ENCODE measurements at places on chromosomes 7 and 10.

DNA sequence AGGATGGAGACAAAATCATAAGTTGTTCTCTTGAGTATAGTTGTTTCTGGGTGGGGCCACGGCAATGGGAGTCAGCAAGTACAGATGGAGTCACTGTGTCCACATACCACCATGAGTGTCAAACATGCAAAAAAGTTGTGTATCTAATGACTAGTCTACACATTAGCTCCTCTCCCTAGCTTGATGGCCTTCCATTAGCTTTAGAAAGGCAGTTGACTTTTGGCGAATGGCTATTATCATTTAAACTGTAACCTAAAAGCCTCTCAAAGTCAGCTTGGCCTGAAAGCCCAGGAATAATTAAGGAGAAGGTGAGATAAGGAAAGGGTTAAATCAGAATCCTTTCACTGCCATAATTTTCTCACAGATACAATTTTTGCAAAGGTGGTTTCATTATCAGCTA is 95.5 kb upstream of the MEOX2 start:
- no peak for DNase-seq

DNA sequence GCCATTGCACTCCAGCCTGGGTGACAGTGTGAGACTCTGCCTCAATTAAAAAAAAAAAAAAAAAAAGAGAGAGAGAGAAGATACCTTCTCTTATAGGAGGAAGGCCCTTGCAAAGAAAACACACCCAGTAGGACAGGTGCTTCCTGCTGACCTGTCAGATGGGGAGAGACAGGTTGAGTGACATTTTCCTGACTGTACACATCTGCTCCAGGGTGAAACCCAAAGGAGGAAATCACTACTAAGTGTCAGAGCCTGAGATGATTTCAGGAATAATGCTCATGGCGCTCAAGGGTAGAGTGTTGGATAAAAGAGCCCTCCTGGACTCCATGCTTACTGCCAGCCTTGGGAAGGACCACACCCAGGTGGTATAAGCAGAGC is 1.7 kb upstream of the STN1 start:
- DNase-seq = no peak

DNA sequence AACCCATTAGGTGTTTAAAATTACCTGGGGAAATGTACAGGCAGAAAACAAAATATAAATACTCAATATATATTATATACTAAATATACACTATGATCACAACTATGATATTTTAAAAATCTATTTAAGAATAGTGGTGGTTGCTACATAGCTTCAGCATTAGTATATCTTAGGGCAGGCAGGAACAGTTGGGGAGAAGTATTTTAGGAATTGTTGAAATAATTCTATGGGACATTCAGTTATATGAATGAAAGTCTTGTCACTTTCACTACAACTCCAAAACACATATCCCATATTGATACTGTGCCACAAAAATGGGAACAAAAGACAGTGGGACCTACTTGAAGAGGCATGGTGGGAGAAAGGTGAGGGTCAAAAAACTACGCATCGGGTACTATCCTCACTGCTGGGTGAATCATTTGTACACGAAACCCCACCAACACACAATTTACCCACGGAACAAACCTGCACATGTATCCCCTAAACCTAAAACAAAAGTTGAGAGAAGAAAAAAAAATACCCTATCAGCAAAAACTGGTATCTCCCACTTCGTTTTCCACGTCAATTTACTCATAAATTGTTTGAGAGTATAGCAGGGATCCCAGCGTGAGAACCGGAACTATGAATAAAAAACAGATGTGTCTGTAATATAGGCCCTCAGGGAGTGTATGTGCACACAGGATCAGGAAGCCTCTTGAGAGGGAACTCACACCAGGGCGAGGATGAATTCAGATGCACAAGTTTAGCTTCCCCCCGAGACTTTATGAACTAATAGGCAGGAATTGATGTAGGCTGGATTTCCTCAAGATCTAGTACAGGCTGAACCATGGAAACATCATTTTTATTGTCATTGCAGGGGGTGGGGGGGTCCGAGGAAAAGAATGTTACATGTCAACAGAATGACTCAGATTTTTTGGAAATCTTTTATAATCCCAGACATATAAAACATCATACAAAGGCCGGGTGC is 16.2 kb downstream of the SLC16A12 start:
- DNase-seq = no peak

GRCh38 chr10:25492040-25492439 is 317.2 kb downstream of the GPR158 start:
- no peak for DNase-seq

DNA sequence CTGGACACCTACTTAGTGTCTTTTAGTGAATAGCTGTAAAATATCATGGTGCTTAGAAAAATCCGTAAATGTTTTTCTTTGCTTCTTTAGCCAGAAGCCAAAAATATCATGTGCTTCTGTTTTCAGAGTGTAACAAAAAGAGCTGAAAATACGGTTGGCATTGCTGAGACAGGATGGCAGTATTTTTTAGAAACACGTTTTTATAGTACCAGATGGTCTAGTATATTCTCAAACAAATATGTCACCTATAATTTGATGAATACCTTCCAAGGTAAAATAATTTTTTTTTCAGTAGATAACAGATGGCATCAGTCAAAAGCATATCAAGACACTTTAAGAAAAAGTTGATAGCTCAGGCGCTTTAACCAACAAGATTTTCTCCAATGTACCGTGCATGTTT is 326.6 kb downstream of the PHF14 start:
- DNase-seq = no peak

DNA sequence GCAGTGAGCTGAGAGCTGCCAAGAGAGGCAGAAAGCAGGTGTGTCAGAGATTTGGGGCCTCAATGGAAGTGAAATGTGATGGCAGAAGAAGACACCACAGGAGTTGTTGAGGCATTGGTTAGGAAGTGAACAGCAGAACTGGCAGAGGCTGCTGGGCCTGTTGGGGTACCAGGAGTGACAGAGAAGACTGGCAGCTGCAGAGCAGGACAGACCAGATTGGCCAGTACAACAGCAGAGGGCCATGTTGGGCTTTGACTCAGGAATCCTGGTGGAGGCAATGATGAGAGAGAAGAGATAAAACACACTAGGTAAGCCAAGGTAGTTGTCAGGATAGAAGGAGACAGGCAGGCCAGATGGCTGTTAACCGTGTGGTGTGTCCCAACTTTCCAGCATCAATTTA is 19.9 kb upstream of the HERPUD2 start:
- no peak for DNase-seq

DNA sequence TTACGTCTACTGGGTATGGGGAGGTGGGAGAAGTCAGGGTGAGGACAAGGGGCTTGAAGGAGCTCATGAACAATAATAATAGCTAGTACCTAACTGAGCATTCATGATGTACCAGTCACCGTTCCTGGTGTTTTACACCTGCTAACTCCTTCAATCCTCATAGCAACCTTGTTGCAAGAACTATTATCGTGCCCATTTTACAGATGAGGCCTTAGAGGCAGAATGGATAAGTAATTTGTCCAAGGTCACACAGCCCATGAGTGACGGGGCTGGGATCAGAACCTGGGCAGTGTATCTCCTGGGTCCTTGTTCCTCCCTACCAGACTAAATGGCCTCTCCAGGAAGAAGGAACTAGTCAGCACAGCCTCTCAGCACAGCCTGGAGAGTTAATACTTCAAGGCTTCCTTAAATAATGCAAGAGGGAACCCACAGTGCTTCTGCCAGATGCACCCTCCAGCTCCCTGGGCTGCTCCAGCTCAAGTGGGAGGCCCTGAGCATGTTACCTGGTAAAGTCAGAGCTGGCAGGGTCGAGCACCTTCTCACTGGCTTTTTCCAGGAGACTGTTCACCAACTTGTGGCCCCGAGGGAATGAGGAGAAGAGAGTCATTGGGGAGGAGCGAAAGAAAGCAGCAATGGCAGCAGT is 28.8 kb downstream of the RRP12 start:
- DNase-seq = no peak

DNA sequence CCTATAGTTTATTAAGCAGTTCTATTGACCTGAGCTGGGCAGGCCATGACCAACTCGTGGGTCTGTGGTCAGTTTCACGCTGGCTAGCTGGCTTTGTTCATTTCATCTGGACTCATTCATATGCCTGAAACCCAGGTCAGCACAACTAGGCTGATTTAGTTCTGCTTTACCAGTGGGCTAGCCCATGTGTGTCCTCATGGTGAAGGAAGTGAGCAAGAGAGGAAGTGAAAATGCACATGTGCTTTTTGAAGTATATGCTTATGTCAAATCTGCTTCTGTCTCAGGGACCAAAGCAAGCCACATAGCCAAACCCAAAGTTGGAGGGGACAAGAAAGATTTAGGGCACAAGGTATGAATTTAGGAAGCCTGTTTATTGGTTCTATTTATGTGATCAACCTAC is 154.5 kb downstream of the RNF133 start:
- no peak for DNase-seq

Measured in AML-193 (cell line).